ENCODE measurements at places on chromosomes 12 and 14.

DNA sequence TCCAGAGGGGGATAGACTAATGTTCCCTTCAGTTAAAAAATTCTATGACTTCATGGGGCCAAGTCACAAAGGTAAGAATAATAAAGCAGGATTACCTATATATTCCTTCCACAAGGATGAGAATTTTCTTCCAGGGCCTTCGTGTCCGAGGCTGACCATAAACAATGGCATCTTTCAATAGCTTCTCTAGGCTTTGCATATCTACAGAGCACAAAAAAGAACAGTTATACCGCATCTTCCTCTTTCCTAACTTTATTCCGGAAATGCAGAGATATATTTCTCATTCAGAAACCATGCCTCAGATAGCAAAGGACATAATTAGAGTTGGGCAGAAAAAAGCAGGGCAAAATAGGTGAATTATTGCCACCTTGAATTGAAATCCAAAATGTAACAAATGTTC lies 58.3 kb upstream of the ISM2 start:
- DNase-seq = no peak

DNA sequence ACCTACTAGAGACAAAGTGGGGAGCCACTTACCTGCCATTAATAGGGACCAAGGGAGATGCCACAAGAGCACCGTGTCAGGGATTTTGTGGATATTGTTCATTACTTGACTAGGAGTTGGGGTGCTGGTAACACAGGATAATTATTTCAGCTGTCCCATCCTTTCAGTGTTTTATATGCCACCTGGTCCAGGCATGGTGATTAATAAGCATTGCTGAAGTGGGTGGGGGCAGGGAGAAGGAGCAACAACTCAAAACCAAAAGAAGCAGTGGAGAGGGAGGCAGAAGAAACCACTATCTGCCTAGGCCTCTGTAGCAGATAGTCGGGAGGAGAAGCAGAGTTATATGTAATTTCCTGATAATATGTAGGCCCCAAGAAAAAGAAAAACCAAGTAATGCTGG lies 184.6 kb downstream of the NPAS3 start:
- DNase-seq = no peak

DNA sequence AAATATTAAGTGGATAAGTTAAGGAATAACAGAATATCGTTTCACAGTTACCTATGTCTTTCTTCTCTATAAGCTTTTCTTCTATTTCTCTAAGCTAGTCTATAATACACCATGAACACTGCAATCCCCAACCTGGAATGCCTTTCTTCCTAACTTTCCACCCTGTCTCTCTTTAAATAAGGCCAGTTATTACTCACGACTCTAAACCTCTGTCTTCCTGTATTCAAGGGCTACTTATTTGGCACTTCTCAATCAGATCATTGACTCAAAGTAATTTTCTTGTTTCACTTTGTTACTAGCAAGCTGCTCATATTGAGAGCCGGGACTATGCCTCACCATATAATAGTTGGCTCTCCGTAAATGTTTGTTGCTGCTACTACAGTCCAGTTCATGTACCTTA lies 13.5 kb downstream of the FERMT2 start:
- DNase-seq = no peak

GRCh38 chr12:122399592-122400373 lies 22.7 kb downstream of the CLIP1 start:
- DNase-seq = peak; percentile 74

- peak; percentile 6 for DNase-seq
These were observed 2.5 kb downstream of the CD163 start for GRCh38 chr12:7501031-7501588.

- DNase-seq = no peak
These were observed 48.2 kb upstream of the PSMA6 start for GRCh38 chr14:35243956-35244355.

GRCh38 chr12:31029468-31029867 lies 44.2 kb upstream of the DDX11 start:
- no peak for DNase-seq

- DNase-seq = no peak
These were observed 16.3 kb downstream of the ELK3 start for GRCh38 chr12:96210376-96211055.

DNA sequence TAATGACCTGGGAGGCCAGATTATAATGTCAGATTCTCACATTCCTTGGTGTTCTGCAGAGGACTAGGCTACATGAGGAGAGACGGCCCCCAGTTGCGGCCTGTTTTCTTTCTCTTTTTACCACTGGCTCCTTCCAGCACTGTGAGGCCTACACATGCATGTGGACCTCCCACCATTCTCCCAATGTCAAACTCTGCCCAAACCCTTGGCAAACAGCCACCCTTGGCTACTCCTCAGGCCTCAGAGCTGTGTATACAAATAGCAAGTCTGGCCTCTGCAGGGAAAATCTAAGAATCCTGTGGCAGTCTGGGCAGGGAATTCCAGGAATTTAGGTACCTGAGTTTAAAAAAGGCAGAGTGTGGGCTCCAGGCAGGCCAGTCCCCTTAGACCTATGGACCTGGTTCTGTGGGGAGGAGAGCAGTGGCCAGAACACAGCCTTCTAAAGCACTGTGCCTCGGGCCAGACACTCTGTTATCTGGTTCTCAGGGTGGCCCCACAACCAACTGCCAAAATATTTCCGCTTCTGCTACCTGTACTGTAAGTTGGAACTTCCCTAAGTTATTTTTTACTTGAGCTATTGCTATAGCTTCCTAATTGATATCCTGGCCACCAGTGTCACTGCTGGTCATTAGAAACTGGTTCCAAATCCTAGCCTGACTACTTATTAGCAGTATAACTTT lies 19.9 kb upstream of the NEDD1 start:
- peak; percentile 25 for DNase-seq

DNA sequence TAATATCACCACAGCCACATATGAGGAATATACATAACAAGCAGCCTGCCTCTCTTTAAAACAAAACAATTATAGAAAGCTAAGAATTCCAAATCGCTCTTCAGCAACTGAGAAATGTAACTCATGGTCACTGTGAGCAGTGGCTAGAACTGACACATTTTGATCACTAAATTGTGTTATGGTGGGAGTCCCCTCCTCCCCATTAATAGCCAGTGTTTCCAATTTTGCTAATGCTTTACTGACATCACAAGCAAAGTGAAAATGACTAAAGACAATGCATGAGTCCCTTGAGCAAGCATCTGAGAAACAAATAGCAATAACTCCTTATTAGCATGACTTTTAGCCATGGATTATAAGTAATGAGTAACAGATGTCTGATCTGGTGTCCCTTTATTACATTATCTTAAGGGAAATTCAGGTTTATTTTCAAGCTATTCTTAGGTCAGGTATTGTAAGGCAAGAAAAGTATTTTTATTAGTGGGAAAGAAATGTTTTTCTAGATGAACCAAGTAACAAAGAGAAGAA lies 148.3 kb downstream of the KCNH5 start:
- DNase-seq = no peak

GRCh38 chr14:34172550-34173368 lies 221.9 kb upstream of the EGLN3 start:
- no peak for DNase-seq

DNA sequence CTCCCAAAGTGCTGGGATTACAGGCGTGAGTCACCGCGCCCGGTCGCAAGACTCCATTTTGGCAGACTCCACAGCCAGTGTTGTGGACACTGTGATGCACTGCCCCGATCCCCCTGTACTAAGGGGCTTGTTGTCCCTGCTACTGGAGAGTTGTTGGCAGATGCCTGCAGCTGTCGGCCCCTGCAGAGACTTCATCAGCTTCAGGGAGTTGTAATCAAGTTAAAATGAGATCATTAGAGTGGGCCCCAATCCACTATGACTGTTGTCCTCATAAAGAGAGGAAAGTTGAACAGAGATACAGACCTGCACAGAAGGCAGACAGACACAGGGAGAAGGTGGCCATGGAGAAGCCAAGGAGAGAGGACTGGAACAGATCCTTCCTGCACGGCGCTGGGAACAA lies 23.7 kb upstream of the TUBA1A start:
- DNase-seq = no peak

- no peak for DNase-seq
These were observed 207.7 kb downstream of the RAD51B start for GRCh38 chr14:68027276-68027675.
